Stimulated activated CD4-positive, alpha-beta T cell treated with anti-CD3 and anti-CD28 coated beads, TNF-alpha, amount 100 ng/mL, for 1 hour (primary cell): ENCODE measurements at places on chromosomes 1 and 21.

DNA sequence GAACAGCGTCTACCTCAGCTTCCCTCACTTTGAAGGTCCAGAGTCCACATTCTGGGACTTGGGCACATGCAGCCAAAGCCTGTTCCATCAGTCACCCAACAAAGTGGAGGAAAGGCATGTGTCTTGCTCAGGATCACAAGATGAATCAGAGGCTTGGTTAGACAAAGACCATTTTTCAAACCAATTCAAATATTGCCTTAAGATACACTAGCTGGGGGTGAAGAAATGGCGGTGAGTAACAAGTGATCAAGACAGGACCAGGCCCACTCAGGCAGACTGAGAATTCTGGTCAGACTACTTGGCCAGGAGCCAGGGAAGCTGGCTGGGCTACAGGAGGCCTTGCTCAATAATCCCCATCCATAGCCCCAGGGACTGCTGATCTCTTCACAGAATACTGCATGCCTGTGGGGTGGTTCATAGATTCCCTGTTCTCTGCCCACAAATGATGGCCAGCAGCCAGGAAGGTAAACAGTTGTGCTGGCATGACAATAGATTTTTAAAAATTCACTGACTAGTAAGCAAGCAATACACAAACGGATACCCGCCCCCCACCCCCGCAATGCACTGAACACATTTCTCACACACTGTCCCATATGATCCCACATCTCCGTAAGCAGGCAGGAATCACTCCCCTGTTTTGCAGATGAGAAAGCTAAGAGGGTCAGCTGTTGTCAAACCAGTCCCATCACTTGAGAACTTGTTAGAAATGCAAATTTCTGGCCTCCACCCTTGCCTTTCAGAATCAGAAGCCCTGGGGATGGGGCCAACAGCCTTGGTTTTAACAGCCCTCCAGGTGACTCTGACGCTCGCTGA lies 27.2 kb downstream of the ERI3 start:
- no peak for DNase-seq

DNA sequence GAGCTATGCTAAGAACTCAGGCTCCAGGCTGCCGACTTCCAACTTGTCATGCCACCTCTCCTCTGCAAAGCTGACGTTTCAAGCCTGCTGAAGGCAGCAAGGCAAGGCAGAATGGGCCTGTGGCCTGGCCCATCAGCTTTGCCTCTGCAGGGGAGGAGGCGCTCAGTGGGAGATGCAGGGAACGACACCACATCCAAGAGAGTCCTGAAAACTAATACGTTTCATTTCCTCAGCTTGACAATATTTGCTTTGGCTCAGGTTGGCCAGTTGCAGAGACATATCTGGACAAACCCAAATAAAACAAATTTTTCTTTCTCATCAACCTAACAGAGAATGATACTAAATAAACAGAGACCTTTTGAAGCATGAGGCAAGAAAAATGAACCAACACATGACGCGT lies 35.3 kb downstream of the BEND5 start:
- DNase-seq = no peak

DNA sequence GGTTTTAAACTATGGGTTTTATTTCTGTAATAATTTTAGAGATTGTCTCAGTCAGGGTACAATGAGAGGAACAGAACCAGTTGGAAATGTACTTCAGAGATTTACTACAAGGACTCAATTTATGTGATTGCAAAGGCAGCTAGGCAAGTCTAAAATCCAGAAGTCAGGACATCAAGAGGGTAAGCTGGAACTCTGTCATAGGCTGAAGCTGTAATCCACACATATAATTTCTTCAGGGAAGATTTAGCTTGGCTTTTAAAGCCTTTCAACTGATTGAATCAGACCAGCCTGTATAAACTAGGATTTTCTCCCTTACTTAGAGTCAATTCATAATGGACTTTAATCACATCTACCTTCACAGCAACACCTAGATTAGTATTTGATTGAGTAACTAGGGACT lies 24.3 kb upstream of the LELP1 start:
- DNase-seq = no peak

DNA sequence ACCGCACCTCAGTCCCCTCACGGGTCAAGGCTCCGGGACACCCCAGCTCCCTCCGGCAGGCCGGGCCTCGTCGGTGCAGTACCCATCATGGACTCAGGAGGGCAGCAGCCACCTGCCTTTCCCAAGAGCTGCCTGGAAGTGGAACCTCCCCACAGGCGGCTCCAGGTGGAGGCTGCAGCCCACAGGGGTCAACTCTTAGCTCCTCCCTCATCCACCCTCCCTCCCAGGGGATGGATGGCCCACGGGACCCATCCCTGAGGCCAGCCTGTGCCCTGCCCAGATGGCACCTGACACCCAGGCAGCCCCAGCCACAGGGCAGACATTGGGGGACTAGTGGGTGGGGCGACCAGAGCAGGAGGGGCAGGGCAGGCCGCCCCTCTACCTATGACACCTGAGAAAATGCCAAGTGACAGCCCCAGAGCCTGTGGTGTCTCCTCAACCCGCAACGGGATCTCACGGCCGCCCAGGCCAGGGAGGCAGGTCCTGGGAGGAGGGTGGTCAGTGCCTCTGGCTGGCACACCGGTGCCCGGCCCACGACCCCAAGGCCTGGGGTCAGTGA lies 1.2 kb upstream of the ARHGEF16 start:
- DNase-seq = peak; percentile 25
